ENCODE measurements at places on chromosomes 5 and 9.

DNA sequence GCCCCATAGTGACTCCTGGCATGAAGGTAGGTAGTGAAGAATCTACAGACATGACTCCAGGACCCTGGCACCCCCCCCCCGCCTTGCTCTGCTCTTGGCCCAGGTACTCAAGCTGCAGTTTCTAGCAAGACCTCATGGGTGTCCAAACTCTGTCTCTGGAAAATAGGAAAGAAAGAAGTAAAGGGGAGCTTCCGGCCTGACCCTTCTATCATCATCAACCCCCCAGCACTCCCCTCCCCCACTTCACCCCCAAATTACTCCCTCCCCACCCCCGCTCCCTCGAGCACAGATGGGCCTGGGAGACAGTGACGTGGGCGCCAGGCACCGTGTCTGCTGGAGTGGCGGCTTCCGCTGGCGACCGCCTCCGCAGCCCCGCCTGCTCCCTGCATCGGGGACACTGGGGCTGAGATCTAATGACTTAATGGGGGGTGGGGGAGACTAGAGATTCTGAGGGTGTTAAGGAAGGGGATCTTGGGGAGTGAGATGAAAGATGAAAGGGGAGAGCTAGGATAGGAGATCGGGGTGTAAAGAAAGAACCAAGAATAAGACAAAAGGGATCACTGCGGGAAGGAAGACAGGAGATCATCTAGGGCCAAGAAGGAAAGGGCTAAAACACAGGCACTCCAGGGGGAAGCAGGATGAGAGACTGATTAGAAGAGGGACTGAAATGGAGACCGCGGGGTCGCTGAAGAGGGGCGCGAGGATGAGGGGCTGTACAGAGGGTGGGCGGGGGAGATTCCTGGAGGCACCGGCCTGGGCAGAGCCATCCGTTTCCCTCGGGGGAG lies 1.1 kb upstream of the DNAJB5 start:
- no peak for DNase-seq

GRCh38 chr9:112327718-112328450 lies 5.5 kb downstream of the PTBP3 start:
- no peak for DNase-seq

- no peak for DNase-seq
These were observed 375.7 kb downstream of the CAAP1 start for GRCh38 chr9:26516773-26517343.

DNA sequence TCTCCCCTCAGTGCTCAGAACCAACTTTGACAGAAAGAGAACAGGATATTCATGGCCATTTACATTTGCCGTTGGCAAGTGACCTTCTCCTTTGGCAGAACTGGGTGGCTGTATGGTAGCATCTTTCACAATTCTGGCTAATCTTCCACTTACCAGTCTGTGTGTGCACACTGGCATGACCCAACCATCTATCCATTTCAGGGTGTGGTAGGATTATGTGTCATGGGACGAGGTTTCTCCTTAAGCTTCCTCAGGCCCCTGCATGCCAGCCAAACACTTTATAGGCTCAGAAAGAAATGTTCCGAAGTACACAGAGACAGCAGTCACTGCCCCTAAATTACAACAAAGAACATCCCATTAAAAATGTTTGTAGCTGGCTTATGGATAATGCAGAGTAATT lies 497.1 kb downstream of the NFIB start:
- DNase-seq, result no peak

DNA sequence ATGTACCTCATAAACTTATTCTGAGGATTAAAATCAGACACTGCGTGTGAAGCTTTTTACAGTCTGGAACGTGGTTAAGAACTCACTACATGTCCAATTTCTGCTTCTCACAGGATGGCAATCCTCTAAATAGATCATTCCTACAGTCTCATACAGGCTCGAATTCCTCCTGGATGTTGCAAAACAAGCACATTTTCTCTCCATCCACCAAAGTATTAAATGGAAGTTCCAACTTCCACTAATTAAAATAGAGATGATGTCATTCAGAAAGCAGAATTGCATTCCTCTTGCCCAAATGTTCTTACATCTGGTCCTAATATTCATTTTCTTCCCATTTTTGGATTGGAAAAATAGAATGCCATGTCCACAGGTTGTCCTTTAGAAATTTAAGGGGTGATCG lies 145.5 kb upstream of the PCA3 start:
- no peak for DNase-seq

DNA sequence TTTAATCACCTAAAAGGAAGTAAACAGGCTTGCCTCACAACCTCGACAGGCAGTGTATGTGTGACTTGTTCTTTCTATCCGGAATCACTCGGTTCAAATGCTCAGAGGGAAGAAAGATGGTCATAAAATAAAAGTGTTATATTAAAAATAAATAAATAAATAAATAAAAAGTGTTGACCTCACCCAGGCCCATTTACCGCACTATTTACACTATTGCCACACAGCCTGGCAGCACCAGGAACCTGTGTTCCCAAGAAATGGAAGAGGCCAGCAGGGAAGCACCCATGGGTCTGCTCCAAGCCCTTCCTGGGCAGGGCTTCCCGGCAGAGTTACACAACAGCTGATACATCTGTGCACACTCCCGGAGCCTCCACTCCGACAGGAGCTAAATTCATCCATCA lies 127.9 kb downstream of the EFNA5 start:
- DNase-seq, result no peak

- DNase-seq, result no peak
These were observed 173.9 kb downstream of the FSTL4 start for GRCh38 chr5:133438487-133438886.

- DNase-seq, result no peak
These were observed 58.5 kb downstream of the AP3B1 start for GRCh38 chr5:78236046-78236445.

- no peak for DNase-seq
These were observed 71.0 kb upstream of the FAM120A start for GRCh38 chr9:93380410-93381060.

DNA sequence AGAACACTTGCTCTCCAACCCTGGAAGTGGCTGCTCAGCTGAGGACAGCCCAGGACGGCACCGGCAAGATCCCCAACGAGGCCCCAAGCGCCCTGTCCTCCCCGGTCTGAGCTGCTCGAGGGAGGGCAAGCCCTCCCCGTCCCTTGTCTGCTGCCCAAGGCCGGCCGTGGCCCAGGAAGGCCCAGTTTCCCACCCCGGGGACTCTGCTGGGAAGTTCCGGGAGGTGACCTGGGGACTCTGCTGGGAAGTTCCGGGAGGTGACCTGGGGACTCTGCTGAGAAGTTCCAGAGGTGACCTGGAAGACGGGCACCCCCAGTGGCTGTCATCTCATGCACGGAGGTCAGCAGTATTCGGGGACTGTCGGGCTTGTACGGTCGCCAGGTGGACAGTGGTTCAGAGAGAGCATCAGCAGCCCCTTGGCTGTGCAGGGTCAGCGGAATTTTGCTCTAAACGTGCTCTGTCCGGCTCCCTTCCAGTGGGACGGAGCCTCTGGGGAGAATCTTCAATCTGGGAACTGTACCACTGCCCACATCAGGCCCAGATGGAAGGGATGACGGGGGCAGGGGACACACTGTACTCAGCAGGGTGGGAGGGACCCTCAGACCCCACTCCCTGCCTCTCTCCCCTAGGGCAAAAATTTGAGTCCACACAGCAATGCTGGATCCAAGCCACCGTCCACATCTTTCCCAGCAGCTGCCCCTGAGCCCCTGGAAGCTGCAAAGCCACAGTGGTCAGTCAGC lies 7.2 kb downstream of the NACC2 start:
- no peak for DNase-seq

- no peak for DNase-seq
These were observed 2300.3 kb downstream of the MAT2B start for GRCh38 chr5:165805756-165806155.

GRCh38 chr9:3526165-3526996 lies 580 bp upstream of the RFX3 start:
- DNase-seq, result peak; percentile 44

DNA sequence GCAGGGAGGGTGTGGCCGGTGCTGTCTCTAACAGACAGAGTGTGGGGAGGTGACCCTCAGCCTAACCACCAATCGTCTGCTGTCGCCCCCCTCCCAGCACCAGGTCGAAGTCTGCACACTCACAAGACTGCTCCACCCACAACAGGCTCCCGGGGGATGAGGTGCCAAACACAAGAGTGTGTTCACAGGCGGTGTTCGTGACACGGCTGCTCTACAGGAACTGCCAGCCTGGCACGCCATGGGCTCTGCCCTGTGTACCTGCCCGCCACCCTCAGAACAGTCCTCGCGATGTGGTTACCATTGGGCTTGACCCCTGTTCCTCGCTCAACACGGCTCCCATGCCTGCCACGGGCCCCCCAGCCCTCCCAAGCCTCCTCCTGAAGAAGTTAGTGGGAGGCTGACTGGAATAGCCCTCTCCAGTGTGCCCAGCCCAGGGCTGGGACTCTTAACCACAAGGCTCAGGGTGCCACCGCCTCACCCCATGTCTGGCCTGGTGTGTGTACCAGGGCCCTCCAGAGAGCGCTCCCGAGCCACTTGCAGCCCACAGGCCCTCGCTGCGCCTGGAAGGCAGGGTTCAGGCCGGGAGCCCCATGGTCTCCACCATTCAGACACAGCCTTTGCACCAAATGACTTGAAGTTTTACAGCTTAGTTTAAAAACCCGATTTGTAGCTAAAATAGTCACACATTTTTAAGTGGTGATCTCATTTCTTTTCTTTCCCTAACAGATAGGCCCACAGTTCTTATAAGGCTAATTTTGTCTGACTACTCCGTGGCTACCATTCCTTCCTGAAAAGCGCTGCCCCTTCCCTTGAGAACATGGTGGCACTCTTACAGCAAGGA lies 102.5 kb downstream of the CAMSAP1 start:
- no peak for DNase-seq

- no peak for DNase-seq
These were observed 103.1 kb upstream of the PRLR start for GRCh38 chr5:35333366-35333765.

DNA sequence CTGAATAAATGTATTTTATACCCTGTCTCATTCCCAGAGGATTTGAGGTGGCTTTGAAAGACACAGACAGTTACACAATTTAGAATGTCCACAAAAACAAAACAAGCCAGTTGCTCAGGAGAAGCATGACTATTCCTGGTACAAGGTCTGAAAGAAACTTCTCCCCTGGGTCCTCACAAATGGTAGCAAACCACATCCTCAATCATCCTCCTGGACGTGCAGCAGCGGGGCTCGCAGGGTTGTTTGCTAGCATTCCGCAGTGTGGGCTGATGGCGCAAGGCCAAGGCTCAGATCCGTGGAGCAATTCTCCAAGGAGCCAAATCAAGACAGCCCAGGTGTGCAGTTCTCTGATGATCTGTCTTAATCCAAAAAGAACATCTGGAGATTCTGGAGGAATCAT lies 210.3 kb downstream of the ACTL7B start:
- DNase-seq, result no peak

GRCh38 chr5:141657937-141658545 lies 6.8 kb upstream of the FCHSD1 start:
- DNase-seq, result no peak

DNA sequence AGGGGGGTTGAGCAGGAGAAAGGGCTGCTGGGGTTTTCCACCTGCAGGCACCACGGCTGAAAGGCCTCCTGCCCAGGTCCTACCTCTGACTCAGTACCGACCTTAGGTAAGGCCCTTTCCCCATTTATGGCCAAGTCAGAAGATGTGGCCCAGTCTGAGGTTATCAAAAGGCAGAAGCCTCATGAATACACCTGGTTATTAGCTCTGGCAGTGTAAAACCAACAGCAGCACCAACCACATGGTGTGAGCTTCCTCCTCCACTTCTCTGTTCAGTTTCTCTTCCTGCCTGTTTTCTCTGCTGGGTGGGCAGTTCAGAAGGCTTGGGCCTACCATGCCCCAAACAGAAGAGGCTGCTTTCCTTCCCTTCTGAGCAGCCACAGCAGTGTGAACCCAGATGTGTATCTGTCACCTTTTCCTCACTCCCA lies 86.9 kb downstream of the UGCG start:
- no peak for DNase-seq

- DNase-seq, result peak; percentile 55
These were observed 796 bp upstream of the GADD45G start for GRCh38 chr9:89603767-89604665.

DNA sequence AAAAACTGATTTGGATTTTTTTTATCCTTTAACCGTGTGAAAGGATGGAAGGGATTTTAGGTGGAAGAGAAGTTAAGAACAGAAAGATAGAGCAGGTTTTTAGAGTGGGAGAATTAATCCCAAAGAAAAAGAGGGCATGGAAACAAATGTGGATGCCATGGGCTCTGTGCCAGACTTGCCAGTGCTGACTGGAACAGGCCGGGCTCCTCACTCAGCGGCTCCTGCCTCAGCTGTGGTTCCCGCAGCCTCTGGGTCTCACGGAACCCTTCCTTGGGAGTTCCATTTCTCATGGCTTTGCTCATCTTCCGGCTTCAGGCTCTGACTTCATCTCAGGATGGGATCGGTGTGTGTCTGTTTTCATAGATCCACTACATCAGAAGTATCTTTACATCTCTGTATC lies 30.4 kb upstream of the SLC2A8 start:
- no peak for DNase-seq

GRCh38 chr5:158484150-158484549 lies 615.6 kb downstream of the EBF1 start:
- DNase-seq, result no peak

- no peak for DNase-seq
These were observed 28.2 kb downstream of the MTRR start for GRCh38 chr5:7897014-7897600.

DNA sequence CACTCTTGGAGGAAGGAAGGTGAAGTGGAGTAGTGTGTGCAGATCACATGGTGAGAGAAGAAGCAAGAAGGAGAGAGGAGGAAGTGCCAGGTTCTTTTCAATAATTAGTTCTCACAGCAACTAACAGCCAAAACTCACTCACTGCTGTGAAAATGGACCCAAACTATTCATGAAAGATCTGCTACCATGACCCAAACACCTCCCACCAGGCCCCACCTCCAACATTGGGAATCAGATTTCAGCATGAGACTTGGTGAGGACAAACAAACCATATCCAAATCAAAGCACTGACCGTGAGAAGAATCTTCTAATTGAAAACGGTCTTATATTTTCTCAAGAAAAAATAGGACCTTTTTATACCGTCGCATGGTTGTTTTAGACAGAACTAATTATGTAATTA lies 468.7 kb upstream of the TYRP1 start:
- no peak for DNase-seq

- no peak for DNase-seq
These were observed 3.2 kb upstream of the FBXO4 start for GRCh38 chr5:41921874-41922273.

DNA sequence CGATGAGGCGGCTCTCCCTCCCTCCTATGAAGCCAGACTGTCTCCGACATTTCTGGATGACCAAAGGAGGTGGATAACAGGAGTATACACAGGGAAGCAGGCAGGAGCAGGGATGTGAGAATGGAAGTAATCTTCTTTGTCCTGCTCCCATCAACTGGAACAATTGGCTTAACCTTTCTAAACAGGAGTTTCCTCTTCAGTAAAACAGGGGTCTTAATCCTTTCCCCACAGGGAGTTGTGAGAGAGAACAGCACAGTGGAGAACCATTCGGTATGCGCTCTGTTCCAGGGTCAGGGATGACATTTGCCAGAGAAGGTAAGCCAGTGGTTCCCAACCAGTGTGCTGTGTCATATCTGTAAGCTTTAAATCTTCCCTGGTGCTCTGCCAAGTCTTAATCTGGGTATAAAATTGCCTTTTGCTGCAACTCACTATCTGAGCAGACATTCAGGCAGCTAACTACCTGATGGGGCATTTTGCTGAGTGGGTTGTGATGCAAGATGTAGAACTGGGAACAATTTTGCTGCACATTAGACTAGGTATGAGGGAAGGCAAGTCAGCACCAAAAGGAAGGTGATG lies 294.8 kb upstream of the KIF2A start:
- no peak for DNase-seq

GRCh38 chr5:61589946-61590345 lies 257.9 kb downstream of the ZSWIM6 start:
- DNase-seq, result no peak

- no peak for DNase-seq
These were observed 683 bp downstream of the CLPTM1L start for GRCh38 chr5:1343931-1344901.
